Hepatocyte (in vitro differentiated cells): ENCODE measurements at places on chromosomes 6 and 20.

GRCh38 chr6:1527073-1527457 lies 82.7 kb upstream of the FOXC1 start:
- peaks cover 19% of the 10 kb centered on the region for H3K27me3 ChIP-seq
- H3K4me3 ChIP-seq: no peak overlapping the region
- H3K4me1 ChIP-seq: peaks cover 15% of the 10 kb centered on the region
- H3K27ac ChIP-seq: peak overlapping the region; percentile 71

DNA sequence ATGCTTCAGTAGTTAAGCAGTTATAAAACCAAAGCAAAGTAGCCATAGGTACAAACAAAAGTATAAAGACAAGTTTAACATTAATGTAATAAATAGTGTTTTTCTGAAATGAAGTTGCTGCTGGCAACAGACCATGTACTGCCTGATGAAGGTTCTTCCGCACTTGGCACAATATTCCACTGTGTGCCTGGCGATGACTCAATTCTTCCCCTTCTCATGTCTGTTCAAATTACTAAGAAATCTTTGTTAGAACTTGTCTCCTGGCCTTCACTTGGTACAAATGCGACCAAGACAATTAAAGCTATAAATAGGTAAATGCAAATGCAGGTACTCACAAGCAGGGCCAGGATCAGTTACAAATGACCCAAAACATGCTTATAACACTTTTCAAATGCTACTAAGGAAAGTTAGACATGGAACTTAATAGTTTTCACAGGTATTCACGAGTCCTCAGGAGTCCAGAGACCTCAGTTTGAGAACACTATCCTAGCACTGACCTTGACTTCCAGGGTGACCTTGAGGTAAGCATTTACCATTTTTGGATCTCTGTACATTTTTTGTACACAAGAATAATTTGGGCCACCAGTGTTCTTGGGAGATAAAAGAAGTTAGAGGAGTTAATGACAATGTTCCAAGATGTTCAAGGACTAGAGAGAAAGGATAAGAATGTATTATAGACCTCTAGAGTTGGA lies 8.1 kb upstream of the DDR1 start:
- peak overlapping the region; percentile 78 for H3K27ac ChIP-seq
- peak; percentile 58 for DNase-seq
- no peaks in the 10 kb centered on the region for H3K27me3 ChIP-seq
- peaks cover 21% of the 10 kb centered on the region for H3K4me1 ChIP-seq
- no peak overlapping the region for H3K4me3 ChIP-seq

- H3K4me3 ChIP-seq: no peak overlapping the region
- H3K27me3 ChIP-seq: no peaks in the 10 kb centered on the region
- DNase-seq: no peak
- no peak overlapping the region for H3K27ac ChIP-seq
Observed at GRCh38 chr6:168037242-168037641, 39.8 kb downstream of the KIF25 start.

DNA sequence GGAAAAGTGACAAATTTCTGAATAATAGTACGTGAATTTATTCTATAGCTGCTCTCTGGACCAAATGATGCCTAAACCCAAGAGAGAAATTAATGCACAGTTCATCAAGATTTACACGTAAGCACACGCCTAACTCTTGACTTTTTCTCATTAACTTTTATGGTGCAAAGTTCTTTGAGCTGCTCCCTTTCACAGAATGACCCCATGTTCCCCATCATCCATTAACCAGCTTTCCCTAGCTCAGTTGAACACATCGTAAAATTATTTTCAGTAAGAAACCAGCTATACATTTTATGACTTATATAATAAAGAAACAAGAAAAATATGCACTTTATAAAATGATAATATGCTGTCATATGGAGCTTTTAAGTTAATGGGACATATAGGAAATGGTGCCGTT lies 54.3 kb downstream of the ID4 start:
- DNase-seq: no peak
- H3K27ac ChIP-seq: no peak overlapping the region
- H3K36me3 ChIP-seq: no peaks in the 10 kb centered on the region
- H3K4me3 ChIP-seq: no peak overlapping the region

DNA sequence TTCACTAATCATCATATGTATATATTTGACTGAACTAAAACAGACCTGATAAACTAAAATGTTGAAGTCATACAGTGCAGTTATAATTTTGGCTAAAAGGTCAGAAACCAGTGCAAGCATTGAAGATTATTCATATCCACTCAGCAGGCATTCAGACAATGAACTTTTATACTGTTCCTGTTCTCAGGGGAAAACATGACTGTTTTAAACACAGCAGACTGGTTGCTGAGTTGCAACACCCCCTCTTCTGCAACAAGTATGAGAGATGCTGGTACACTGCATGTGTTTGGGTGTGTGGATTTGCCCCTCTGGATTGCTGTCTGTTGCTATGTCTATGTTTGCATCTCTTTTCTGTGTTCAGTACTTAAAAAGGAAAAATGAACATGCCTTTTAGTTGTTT lies 206.8 kb downstream of the EYA4 start:
- no peaks in the 10 kb centered on the region for H3K36me3 ChIP-seq
- H3K4me1 ChIP-seq: no peaks in the 10 kb centered on the region
- no peak overlapping the region for H3K4me3 ChIP-seq
- no peak overlapping the region for H3K27ac ChIP-seq
- DNase-seq: no peak
